ENCODE measurements at places on chromosomes 12 and 14.

- no peak for DNase-seq
Measured at GRCh38 chr12:91622981-91623380, 440.4 kb upstream of the DCN start.

DNA sequence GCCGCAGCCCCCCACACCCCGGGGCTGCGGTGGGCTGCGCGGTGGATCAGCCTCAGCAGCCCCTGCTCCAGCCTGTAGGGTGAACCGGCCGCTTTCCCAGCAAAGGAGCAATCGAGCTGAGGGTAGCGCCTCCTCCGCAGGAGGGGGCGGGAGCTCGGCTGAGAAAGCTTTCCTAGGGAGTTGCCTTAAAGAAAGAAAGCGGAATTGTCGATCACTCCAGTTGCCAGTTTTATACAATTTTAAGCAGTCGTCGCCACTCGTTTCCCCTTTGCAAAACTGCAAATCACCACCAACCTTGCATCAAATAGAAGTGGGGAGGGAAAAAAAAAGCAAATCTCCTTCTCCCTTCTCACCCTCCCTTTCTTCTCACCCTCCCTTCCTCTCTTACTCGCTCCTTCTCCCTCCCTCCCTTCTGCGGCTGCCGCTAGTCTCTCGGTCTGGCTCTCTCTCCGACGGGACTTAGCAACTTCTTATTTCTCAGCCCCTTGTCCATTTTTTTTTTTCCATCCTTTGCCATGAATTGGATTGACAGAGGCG is at the start of gene PDE3A:
Gene PDE3A (plus strand): TSS at position 424 of the 537 bp plus-strand sequence. CDS start 748 bp downstream, outside the sequence.
- peak; percentile 17 for DNase-seq

GRCh38 chr14:78754059-78754458 is 583.9 kb downstream of the NRXN3 start:
- no peak for DNase-seq

DNA sequence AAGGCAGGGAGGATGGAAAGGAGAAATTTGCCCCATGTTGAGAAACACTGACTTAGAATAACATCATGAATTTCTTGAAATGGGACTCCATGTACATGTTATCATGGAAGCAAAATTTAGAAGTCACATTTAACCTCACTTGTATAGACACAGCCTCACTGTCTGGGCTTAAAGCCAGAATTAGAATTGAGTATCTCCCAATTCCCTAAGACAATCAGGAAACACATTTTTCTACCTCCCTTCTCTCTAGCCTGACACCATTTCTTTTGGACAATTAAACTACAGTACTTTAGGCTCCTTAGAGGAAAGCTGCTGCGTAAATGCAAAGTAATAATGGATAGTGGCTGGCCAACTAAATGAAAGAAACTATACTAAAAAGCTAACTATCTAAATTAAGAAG is 795.5 kb downstream of the C12orf50 start:
- DNase-seq, result no peak

- no peak for DNase-seq
Measured at GRCh38 chr12:30973175-30973574, 46.6 kb downstream of the TSPAN11 start.
